ENCODE measurements at places on chromosomes 11 and 22. TPM values are rescaled to one million over a fixed set of nuclear protein-coding genes. Genes with fewer than 3 reads are reported as not detected.

- no peaks in the 10 kb centered on the region for H3K4me1 ChIP-seq
- peaks cover 6% of the 10 kb centered on the region for H3K36me3 ChIP-seq
- H3K4me3 ChIP-seq: no peak overlapping the region
- DNase-seq: no peak
These were observed 24.3 kb downstream of the BCR start for GRCh38 chr22:23204541-23205157.

GRCh38 chr11:95296621-95297025 is 65.6 kb upstream of the SESN3 start:
- H3K27ac ChIP-seq: no peak overlapping the region
- H3K36me3 ChIP-seq: no peaks in the 10 kb centered on the region
- peaks cover 20% of the 10 kb centered on the region for H3K4me1 ChIP-seq
- DNase-seq: no peak

- H3K27me3 ChIP-seq: no peaks in the 10 kb centered on the region
- no peak for DNase-seq
- no peaks in the 10 kb centered on the region for H3K36me3 ChIP-seq
- H3K4me1 ChIP-seq: no peaks in the 10 kb centered on the region
- no peak overlapping the region for H3K27ac ChIP-seq
These were observed 45.0 kb upstream of the SLC1A2 start for GRCh38 chr11:35464308-35464707.

DNA sequence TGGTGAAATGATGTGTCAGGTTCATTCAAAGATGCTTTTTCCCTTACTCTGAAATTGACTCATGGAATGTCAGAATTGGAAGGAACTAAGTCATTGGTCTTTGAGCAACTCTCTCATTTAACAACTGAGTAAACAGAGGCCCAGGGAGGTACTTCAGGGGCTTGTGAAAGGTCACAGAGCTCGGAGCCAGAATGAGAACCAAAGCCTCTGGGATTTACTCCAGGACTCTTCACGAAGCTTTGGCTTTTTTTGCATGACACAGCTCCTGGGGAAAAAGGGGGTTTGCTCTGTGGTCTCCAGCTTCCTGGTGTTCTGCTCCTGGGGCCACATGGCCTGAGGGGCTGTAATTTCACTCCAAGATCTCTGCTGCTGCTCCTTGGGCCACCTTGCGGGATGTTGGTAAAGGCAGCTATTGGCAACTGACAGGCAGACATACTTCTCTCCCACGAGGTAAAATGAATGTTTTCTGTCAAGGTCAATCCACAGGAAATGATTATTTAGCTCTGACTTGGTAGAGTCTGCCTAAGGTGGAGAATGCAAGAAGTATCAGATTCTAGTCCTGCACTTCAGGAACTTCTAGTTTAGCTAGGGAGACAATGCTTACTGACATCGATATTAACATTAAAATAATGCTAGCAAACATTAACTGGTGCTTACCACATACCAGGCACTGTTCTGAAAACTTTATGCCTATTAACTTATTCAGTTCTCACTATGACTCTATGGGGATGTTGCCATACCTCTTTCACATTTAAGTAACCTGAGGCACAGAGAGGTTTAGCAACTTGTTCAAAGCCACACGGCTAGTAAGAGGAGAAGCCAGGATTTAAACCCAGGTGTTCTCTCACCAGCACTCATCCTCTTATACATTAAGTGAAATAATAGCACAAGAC is 16.1 kb downstream of the PKNOX2 start:
- DNase-seq: no peak
- H3K27ac ChIP-seq: no peak overlapping the region
- H3K27me3 ChIP-seq: no peaks in the 10 kb centered on the region

CLMP gene
- 0.50 TPM for total RNA-seq

DNA sequence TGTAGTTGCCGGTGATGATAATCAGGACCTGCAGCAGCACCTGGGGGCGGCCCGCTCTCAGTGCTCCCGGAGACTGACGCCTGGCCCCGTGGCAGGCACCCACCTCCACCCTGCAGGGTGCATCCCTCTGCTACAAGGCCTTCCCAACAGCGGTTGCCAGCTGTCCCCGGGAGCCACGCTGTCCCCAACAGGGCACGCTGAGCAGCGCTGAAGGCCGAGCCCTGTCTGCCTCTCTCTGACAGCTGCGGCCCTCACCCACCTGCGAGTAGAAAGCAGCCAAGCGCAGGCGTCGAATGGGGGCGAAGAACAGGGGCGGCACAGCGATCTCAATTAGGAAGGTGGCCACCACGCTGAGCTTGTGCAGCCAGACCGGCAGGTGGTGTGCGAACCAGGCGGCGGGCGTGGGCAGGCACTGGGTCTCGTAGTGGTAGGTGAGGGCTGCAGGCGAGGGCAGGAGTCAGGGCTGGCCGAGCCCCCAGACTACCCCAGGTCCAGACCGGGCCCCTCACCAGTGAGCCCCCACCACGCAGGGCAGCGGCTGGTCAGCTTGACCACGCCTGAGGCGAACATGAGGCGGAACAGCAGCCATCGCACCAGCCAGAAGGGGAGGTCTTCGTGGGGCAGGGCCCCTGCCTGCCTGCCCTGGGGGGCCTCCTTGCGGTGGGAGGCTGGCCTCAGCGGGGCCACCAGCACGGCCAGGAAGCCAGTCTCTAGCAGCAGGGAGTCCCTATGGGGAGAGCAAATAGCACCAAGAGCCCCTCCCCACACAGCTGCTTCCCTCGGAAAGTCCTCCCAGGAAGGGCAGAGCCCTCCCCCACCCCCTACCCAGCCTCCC is 1.5 kb downstream of the LMF2 start:
- peaks cover 22% of the 10 kb centered on the region for H3K36me3 ChIP-seq
- H3K4me3 ChIP-seq: peak overlapping the region; percentile 98
- no peaks in the 10 kb centered on the region for H3K27me3 ChIP-seq

KRTAP5-1 gene
- not detected for total RNA-seq

- no peaks in the 10 kb centered on the region for H3K36me3 ChIP-seq
- H3K4me3 ChIP-seq: no peak overlapping the region
- no peaks in the 10 kb centered on the region for H3K27me3 ChIP-seq
- H3K27ac ChIP-seq: no peak overlapping the region
These were observed 8.2 kb downstream of the DUSP8 start for GRCh38 chr11:1563697-1564534.

MGAT3 gene
- total RNA-seq: 0.19 TPM

MB gene
- total RNA-seq: not detected

NXPE4 gene
- total RNA-seq: not detected

DNA sequence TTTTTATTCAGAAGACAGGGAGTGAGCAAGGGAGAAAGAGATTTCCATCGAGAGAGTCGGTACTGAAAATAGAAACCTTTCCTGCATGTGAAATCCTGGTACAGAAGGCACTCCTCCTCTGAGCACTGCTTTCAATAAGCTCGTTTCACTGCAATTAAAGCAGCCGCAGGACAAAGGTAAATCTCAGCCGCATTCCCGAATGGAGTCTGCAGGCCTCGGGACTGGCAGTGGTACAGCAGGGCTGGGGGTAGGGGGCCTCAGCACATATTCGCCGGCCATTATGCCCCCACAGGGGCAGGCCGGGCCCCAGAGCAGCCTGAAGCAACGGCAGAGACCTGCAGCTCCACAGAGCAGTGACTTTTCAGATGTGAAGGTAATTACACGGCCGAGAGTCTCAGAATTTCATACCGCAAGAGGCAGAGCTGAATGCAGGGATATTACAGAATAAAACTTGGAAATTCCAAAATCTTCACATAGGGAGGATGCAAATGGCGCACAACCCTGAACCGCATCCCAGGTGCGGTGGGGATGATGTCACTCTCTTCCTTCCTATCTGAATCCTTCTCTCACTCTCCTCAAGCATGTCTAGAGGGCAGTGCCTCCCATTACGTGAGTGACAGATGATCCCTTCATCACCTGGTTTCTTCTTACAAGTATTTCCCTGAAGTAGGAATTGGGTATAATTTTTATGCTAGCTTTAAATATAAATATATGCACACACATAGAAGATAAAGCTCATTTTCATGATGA is 622.1 kb downstream of the OPCML start:
- no peaks in the 10 kb centered on the region for H3K4me1 ChIP-seq
- no peak overlapping the region for H3K27ac ChIP-seq
- no peaks in the 10 kb centered on the region for H3K36me3 ChIP-seq
- H3K27me3 ChIP-seq: no peaks in the 10 kb centered on the region
- no peak for DNase-seq

GRCh38 chr22:44195189-44195871 is 14.6 kb downstream of the PARVG start:
- peaks cover 37% of the 10 kb centered on the region for H3K4me1 ChIP-seq
- no peak overlapping the region for H3K4me3 ChIP-seq
- no peak overlapping the region for H3K27ac ChIP-seq

CNTF gene
- 2.9 TPM for total RNA-seq

DNA sequence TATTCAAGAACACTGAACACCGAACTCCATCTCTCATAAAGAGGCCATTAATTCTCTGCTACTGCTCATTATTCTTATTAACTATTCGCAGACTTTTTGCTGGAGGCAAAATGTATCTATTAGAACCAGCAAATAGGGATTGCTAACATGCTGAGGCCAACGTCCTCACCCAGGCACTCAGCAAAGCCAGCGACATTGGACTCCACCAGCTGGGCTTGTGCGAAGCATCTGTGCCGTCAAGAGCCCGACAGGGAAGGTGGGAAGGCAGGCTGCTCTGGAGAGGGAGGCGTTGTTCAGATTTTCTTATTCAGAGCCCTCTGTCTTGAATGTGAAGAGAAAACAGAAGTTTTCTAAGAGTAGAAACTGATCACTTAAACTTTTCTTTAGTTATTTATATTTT is 615.6 kb upstream of the KIRREL3 start:
- no peaks in the 10 kb centered on the region for H3K36me3 ChIP-seq
- no peaks in the 10 kb centered on the region for H3K27me3 ChIP-seq
- no peaks in the 10 kb centered on the region for H3K4me1 ChIP-seq

TRPC6 gene
- not detected for total RNA-seq

GRCh38 chr11:96211436-96211835 is 131.6 kb downstream of the MAML2 start:
- H3K36me3 ChIP-seq: no peaks in the 10 kb centered on the region
- H3K4me1 ChIP-seq: peaks cover 96% of the 10 kb centered on the region
- H3K27ac ChIP-seq: no peak overlapping the region

DNA sequence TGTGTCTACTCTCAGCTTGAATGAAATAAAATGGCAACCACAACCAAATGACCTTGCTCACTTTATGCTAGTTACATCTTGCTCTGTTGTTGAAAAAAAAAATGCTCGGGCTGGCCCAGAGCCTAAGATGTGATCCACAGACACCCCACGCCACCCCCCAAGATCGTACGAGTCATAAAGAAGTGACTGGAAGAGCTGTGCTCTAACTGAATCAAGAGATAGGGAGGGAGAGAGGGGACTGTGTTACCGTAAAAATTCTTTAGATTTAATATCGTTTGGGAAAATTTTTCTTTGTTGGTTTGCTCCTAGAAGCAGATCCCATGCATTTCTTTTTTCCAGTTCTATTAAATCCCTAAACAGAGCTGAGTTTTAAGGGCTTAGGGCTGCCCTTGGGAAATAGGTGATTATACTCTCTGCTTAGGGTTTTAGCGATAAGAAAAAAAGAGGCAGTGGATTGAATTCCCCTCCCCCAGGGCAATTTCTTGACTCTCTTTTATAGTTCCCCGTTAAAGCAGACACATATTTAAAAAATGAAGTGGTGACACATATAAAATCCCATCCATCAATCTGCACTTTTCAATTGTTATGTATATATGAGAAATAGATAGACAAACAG is 14.5 kb downstream of the MAML2 start:
- no peaks in the 10 kb centered on the region for H3K27me3 ChIP-seq
- H3K4me1 ChIP-seq: peaks cover 50% of the 10 kb centered on the region
- no peak for DNase-seq
- H3K27ac ChIP-seq: no peak overlapping the region
- H3K4me3 ChIP-seq: no peak overlapping the region

DNA sequence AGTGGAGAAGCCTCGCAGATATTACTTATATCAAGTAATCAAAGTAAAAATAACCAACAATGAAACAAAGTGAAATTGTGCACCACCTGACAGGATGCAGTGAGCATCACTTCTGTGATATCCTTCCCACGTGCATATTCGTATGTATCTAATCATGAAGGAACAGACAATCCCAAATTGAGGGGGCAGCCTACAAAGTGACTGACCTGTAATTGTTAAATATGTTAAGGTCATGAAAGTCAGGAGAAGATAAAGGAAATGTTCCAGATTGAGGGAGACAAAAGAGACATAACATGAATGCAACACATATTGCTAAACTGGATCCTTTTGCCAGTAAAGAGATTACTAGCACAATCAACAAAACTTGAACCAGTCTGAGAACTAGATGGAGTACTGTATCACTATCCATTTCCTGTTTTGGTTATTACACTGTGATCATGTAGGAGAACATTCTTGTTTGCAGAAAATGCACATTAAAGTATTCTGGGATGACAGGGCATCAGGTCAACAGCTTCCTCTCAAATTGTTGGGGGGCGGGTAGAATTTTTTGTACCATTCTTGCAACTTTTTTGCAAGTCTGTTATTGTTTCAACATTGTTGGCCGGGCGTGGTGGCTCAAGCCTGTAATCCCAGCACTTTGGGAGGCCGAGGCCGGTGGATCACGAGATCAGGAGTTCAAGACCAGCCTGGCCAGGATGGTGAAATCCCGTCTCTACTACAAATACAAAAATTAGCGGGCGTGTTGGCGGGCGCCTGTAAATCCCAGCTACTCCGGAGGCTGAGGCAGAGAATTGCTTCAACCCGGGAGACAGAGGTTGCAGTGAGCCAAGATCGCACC is 2.0 kb downstream of the SBF2 start:
- no peak for DNase-seq
- H3K4me3 ChIP-seq: no peak overlapping the region
- H3K36me3 ChIP-seq: no peaks in the 10 kb centered on the region
- H3K4me1 ChIP-seq: peaks cover 26% of the 10 kb centered on the region

MOGAT2 gene
- not detected for total RNA-seq

DNA sequence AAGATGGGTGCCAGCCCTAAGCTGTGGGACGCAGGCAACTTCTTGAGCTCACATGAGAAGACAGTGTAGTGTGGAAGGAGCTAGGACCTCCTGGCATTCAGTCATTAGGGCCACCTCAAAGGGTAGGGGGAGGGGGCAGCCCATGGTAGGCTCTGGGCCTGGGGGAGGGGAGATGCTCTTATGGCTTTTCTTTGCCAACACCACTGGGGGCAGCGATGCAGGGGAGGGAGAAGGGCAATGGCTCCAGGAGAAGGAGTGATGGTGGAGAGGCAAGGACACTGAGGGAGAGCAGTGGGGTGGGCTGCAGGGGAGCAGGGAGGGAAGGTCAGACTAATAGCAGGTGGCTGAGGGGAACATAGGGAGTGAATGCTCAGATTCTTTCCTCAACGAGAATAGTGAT is 63.3 kb upstream of the SUSD2 start:
- no peak overlapping the region for H3K27ac ChIP-seq
- H3K4me1 ChIP-seq: no peaks in the 10 kb centered on the region
- DNase-seq: no peak

GRCh38 chr22:33922349-33922681 is 2.0 kb upstream of the LARGE1 start:
- H3K36me3 ChIP-seq: no peaks in the 10 kb centered on the region
- no peak overlapping the region for H3K27ac ChIP-seq

SBF1 gene
- 221 TPM for total RNA-seq

MPZL2 gene
- total RNA-seq: 2.9 TPM
